ENCODE measurements at places on chromosomes 3 and 15.

DNA sequence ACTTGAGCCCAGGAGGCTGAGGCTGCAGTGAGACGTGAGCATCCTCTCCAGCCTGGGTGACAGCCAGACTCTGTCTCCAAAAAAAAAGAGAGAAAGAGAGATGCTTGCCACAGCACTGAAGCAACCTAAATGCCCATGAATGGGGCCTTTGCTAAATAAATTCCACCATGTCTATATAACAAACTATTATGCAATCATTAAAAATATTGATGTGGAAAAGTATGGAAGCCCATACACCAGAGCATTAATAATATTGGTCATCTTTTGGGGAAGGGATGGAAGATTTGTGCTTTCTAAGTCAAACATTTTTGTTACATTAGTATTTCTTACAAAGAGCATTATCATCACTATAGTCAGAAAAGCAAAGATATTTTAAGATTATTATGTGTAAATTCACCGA, 116.6 kb downstream of the MEGF11 start:
- DNase-seq: no peak

DNA sequence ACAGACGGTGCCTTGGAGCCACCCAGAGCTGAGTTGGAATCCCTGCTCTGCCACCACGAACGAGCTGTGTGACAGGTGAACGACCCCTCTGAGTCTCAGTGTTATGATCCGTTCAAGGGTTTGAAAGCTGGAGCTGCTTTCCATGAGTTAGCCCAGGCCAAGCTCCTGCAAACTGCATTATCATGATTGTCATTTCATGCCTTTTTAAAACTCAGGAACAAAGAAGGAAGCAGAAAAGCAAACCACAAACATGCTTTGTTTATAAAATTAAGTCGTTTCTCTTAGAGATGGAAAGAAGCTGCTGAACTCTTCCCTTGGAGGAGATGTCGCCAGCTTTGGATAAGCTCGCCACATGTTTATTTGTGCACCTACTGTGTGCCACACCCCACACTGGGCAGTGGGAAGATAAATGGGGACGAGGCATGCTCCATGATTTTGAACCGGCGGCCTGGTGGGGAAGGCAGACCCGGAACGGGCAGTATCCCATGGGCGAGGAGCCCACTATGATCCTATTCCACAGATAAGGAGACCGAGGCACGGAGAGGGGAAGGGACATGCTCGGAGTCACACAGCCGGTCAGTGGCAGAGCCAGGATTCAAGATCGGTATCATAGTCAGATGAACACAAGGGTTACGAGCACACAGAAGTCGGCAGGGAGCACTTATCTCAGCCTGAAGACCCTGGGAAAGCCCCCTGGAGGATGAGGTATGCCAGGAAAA, 15.9 kb downstream of the HRH1 start:
- no peak for DNase-seq

GRCh38 chr15:29100486-29101000, 169.1 kb downstream of the NSMCE3 start:
- no peak for DNase-seq

DNA sequence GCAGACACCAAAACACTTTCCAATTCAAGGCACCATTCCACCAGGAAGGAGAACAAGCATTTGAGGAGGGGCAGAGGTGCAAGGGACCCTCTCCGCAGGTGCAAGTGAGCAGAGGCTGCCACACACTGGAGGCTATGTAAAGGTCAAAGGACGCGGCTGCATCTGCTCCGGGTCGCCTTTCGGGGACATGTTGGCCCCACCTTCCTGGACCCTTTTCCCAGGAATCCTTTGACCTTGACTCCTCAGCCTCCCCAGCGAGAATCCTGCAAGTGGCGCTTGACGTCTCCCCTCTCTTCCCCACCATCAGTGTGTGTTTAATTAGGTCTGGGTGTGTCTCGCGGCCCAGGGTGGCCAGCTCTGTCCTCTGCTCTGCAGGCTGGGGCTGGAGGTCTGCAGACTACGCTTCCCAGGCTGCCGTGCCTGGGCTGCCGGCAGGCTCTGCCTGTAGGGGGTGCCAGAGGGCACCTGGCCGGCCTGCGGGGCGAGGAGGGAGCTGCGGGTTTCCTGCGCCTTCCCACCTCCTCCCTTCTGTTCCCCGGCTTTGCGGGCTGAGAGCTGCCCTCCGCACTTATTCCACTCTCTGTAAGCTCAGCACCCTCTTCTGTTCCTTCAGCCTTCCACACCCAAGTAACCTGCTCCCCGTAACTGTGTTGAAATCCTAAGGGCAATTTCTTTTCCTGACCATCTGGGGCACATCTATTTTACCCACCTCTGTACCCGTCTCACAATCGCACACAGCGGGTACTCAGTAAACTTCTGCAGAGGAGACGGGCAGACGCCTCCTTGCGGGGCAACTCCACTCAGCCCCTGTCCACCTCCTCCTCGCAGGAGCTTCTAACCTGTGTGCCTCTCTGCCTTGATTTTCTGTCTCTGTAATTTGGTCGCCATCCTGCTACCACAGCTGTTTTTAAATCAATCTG, 129.8 kb downstream of the NSMCE3 start:
- DNase-seq: peak; percentile 30

DNA sequence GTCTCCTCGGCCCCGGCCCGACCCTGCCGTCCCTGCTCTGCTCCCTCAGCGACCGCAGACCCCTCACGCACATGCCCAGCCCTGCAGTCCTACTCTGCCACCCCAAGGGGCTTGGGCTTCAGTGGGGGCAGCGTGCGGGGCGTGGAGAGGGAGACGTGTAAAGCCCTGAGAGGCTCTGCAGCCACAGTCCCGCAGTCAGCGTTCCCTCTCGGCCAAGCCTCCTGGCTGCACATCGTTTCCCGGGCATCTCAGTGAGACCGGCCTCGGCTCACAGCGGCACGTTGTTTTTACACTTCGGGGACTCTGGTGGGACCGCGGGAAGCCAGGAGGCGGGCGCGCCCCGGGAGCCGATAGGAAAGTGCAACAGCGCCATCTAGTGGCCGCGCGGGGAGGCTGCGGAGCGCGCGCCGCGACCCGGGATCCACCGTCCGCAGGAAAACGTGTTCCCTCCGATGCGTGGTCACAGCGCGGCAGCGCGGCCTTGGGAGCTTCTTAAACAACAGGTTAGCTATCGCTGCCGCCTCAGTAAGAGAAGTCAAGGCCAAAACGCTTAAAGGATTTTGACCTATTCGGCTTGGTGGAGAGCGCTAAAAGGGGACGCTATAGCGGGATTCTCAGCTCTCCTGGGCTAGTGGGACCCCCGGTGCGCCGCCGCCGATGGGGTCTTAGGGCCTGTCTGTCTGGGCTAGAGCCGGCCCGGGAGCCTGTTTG, 226.8 kb upstream of the IGF1R start:
- DNase-seq: no peak

DNA sequence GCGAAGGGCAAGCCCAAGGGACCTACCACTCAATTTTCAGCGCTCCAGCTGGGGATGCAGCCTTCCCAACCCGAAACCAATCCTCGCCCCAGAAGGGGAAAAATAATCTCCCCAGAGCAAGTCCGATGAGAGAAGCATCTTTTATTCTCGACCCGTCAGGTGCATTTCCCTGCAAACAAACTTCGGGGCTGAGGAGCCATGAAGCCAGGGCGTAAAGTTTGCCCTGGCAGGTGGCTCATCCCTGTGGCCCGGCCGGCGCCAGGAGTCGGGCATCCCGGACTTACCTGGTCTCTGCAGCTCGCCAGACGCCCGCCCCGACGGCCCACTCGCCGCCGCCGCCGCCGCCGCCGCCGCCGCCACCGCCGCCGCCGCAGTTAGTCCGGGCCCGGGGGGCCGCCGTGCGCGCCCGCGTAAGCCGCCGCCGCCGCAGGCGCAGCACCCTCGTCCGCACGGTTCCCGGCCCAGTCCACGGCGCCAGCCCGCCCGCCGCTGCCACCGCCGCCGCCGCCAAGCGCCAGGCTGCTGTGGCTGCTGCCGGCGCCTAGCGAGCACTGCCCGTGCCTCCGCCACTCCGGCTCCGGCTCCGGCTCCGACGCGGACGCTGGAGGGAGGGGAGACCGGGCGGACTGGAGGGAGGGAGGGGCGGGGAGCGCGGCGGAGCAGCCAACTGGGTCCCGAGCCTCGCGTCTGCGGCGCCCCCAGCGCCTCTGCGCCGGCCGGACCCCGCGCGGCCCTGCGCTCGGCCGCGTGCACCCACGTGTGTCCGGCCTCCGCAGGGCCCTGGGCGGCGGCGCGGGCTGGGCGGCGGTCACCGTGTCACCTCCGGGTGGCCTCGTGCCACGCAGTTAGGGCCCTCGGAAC, at the start of gene CNTN3:
Gene CNTN3 (minus strand): TSS at position 553 of the 861 bp plus-strand sequence. CDS start 93,547 bp downstream, outside the sequence.
- DNase-seq: peak; percentile 31

- no peak for DNase-seq
Measured at GRCh38 chr15:85899927-85900326, 105.2 kb upstream of the KLHL25 start.

DNA sequence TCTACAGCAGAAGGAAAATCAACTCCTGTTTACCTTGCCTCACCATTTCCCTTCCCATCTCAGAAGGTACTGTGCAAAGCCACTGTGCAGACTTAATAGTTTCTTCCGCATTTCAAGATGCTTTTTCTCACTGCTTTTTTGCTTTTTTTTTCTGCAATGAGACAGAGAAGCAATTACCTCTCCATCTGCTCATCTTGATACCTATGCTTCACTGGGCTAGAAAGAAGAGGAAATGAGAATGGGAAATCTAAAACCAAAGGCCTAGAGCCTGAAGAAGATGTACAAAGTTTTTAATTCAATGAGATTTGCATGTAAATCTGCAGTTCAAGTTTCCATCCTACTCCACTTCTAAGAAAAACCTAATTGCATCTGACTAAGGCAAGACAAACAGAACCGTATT, 238.1 kb upstream of the SETMAR start:
- DNase-seq: no peak

DNA sequence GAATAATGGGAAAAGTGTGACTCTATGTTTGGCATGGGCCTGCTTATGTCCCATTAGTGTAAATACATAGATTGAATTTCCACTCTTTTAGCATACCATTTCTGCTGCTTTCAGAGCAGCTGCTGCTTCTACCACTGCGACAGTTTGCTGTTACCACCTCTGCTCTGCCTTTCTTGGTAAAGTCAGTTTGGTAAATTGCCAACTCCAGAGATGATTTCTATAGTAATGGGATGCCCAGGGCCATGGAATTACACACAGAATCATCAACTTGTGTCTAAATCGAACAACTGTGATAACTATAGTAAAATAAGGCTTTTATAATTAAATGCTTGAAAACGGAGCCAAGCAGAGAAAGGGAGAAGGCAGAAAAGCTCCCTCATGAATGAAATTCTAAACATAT, 168.4 kb upstream of the VEPH1 start:
- DNase-seq: no peak

GRCh38 chr3:125317761-125318160, 57.4 kb downstream of the ZNF148 start:
- no peak for DNase-seq

DNA sequence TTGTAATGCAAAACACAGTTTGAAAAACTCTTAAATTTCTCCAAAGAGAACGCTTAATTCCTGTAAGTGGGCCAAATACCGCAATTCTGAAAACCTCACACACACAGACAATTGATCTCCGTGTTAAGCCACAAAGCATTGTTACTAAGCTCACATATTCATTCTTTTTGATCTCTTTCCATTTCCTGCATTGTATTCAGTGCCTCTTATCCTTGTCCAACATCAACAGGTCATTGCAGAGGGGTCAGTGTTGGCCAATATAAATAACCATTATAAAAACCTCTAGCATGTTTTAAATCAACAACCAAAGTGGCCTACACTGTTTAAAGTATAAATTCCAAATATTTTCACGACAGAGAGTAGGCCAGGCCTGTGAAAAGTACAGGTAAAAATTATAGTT, 171.1 kb downstream of the PDZRN3 start:
- no peak for DNase-seq

DNA sequence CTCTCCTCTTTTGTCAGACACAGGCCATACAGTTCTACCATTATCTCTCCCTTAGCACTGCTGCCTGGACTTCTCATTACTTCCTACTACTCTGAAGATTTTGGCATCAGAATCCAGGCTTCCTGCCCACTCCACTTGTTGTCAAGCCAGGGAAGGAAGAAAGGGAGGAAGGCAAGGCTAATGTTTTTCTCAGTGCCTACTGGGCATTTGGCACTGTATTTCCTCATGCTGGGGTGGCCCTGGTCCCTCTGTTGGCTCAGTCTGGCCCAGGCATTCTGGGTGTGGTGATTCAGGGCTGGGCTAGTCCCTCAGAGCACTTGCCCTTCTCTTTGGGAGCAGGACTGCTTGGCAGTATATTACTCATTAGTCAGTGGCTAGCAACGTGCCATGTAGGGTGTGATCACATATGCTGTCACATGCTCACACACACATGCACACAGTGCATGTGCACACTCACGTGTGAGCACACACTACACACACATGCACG, 52.9 kb downstream of the BSN start:
- no peak for DNase-seq

GRCh38 chr15:56369234-56369633, 4.0 kb downstream of the TEX9 start:
- no peak for DNase-seq

- no peak for DNase-seq
Measured at GRCh38 chr3:10725846-10726245, 90.2 kb upstream of the SLC6A11 start.

DNA sequence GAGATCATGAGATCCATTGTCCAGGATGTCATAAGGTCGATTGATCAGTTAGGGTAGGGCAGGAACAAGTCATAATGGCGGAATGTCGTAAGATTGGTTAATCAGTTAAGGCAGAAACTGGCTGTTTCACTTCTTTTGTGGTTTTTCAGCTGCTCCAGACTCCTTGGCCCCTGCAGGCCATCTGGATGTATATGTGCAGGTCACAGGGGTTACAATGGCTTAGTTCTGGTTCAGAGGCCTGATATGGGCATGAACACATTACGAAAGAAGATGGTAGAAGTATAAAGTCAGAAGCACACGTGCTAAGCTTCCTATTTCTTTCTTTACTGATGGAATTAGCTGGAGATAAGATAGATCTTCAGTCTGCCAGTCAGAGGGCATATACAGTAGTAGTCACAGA, 315.4 kb upstream of the LRRC3B start:
- DNase-seq: no peak

GRCh38 chr15:73865379-73865778, 8.0 kb upstream of the TBC1D21 start:
- no peak for DNase-seq

GRCh38 chr15:87949151-87949574, 307.4 kb downstream of the NTRK3 start:
- no peak for DNase-seq

- DNase-seq: no peak
Measured at GRCh38 chr3:81692766-81693165, 68.7 kb downstream of the GBE1 start.

- no peak for DNase-seq
Measured at GRCh38 chr15:42375252-42375651, 16.0 kb downstream of the CAPN3 start.
